ENCODE measurements at places on chromosomes 2 and 18. TPM values are rescaled to one million over a fixed set of nuclear protein-coding genes. Genes with fewer than 3 reads are reported as not detected.
A peak's percentile ranks its signal among the peaks of the same experiment; 100 is the strongest.

The FIGLA gene
- total RNA-seq: not detected

The CHCHD5 gene
- total RNA-seq: 14.2 TPM

GRCh38 chr2:95069465-95069864, 44.0 kb downstream of the MAL start:
- H3K27me3 ChIP-seq: no peaks in the 10 kb centered on the region
- H3K36me3 ChIP-seq: no peaks in the 10 kb centered on the region
- DNase-seq: no peak
- H3K4me3 ChIP-seq: no peak overlapping the region

GRCh38 chr2:1052771-1053191, 102.1 kb downstream of the SNTG2 start:
- H3K27me3 ChIP-seq: no peaks in the 10 kb centered on the region
- DNase-seq: no peak
- H3K27ac ChIP-seq: no peak overlapping the region
- no peaks in the 10 kb centered on the region for H3K36me3 ChIP-seq

DNA sequence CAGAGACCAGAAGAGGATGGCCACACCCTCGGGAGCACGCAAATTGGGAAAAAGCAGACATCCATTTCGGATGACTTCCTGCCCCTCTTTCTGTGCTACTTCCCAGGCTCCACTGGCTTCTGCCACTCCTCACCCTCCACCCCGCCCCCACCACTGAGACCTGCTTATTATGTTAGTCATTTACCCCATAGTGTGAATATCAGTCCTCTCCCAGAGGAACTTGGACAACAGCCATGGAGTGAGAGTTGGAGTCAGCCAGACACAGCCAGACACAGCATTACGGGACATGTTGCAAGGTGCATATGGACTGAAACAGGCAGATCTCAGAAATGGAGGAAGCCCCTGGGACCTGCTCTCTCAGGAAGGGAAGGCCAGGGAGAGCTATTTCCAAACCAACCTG, 51.8 kb downstream of the CTIF start:
- H3K36me3 ChIP-seq: no peaks in the 10 kb centered on the region
- peaks cover 15% of the 10 kb centered on the region for H3K4me1 ChIP-seq
- no peak overlapping the region for H3K27ac ChIP-seq
- no peaks in the 10 kb centered on the region for H3K27me3 ChIP-seq

DNA sequence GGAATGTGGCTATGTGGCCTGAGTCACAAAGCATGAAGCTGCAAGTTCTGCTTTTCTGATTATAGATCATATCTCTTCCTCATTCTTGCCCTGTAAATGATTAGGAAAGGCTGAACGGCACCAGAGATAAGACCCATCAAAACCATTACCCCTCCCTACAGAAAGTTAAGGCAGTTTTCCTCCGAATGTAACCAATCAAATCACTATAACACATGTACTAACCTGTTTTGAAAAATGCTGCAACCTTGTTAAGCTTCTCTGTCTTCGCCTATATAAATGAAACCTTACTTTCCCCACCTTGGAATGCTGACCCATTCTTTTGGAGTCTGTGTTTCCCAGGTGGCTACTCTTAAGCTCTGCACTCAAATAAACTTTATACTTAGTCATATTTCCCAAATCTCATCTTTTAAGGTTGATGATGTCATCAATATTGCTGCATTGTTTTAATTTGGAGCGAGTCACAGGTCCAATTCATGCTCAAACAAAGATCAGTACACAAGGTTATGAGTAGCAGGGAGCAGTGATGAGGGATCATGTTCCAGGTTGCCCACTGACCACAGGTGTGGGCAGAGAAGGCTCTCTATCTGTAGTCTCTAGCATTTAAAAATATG, 662.3 kb downstream of the IRS1 start:
- no peaks in the 10 kb centered on the region for H3K27me3 ChIP-seq
- no peaks in the 10 kb centered on the region for H3K36me3 ChIP-seq
- DNase-seq: no peak
- H3K4me1 ChIP-seq: no peaks in the 10 kb centered on the region

DNA sequence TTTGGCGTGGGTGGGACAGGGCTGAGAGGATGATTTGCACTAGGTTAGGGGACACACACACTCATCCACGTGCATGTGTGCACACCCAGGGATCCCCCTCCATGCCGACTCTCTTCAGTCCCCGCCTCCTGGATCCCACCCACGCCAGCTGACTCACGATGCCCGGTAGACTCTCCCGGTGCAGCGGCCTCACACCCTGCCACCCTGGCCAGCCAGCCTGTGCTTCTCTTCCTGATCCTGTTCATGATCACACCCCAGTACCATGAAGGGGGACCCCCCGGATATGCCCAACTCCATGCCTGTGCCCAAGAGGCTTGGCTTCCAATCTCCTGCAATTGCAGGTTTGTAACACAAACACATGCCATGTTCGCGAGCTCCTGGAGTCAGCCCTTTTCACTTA, 157.8 kb upstream of the HDAC4 start:
- no peaks in the 10 kb centered on the region for H3K4me1 ChIP-seq
- H3K36me3 ChIP-seq: no peaks in the 10 kb centered on the region
- H3K27ac ChIP-seq: no peak overlapping the region
- no peaks in the 10 kb centered on the region for H3K27me3 ChIP-seq
- no peak overlapping the region for H3K4me3 ChIP-seq

- H3K36me3 ChIP-seq: no peaks in the 10 kb centered on the region
- no peak for DNase-seq
- H3K27me3 ChIP-seq: no peaks in the 10 kb centered on the region
Measured at GRCh38 chr2:168315331-168316072, 68.1 kb upstream of the STK39 start.

GRCh38 chr18:45654677-45655076, 39.4 kb downstream of the SLC14A2 start:
- H3K27ac ChIP-seq: no peak overlapping the region
- H3K4me1 ChIP-seq: no peaks in the 10 kb centered on the region
- no peaks in the 10 kb centered on the region for H3K27me3 ChIP-seq
- no peak overlapping the region for H3K4me3 ChIP-seq

DNA sequence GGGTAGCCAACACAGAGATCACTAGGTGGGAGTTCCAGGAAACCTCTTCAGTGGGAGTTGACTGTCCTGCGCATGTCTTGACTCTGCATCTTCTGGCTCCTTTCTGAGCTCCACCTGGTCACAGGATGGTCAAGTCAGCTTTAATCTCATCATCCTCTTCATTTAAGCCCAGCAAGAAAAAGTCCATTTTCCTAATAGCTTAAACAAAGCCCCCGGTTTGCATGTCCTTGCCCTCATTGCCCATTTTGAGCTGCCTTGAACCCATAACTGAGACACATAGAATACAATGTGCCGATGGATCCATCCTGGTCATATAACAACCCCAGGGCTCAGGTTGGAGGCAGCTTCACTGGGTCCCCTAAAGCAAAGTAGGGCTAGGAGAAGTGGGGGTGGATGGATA, 40.8 kb downstream of the SPATS2L start:
- no peaks in the 10 kb centered on the region for H3K27me3 ChIP-seq
- H3K36me3 ChIP-seq: no peaks in the 10 kb centered on the region
- no peak overlapping the region for H3K4me3 ChIP-seq
- H3K4me1 ChIP-seq: no peaks in the 10 kb centered on the region
- no peak overlapping the region for H3K27ac ChIP-seq

- H3K27me3 ChIP-seq: no peaks in the 10 kb centered on the region
- peaks cover 3% of the 10 kb centered on the region for H3K4me1 ChIP-seq
- no peak for DNase-seq
- no peaks in the 10 kb centered on the region for H3K36me3 ChIP-seq
Measured at GRCh38 chr2:88614497-88615157, 12.6 kb downstream of the EIF2AK3 start.

DNA sequence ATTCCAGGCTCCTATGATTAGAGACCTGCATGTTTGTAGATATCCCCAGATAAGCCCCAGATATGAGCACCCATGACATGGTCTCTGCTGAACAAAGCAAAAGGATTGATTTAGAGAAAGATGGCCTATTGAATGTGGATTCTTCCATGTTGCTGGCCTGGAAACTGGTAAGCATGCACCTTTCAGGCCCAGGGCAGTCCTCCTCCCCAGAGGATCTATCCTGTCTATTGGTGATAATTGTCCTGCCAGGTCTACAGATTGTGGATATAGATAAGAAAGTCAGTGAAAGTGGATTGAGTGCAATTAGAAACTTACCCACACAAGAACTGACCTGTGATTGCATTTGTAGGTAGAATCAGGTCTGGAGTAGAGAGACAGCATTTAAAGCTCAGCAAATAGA, 256.9 kb upstream of the SIX3 start:
- no peaks in the 10 kb centered on the region for H3K27me3 ChIP-seq
- DNase-seq: no peak
- no peaks in the 10 kb centered on the region for H3K4me1 ChIP-seq
- H3K4me3 ChIP-seq: no peak overlapping the region

DNA sequence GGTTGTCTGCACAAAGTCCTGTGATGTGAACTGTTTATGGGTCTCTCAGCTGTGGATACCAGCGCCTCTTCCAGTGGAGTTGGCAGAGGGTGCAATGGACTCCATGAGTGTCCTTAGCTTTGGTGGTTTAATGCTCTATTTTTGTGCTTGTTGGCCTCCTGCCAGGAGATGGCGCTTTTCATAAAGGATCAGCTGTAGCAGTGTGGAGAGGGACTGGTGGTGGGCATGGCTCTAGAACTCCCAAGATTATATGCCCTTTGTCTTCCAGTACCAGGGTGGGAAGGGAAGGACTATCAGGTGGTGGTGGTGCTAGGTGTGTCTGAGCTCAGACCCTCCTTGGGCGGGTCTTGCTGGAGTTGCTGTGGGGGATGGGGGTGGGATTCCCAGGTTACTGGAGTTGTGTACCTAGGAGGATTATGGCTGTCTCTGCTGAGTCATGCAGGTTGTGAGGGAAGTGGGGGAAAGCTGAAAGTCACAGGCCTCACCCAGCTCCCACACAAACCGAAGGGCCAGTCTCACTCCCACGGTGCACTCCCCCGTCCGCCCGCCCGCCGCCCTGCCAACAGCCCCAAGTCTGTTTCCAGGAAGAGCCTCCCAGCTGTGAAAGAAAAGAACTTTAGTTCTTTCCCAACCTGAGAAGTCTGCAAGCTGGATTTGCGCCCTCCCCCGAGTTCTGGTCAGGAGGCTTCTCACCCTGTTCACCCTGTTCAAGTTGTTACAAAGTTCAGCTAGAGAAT, 108.1 kb downstream of the MARCO start:
- DNase-seq: peak; percentile 40
- no peaks in the 10 kb centered on the region for H3K36me3 ChIP-seq
- H3K4me1 ChIP-seq: no peaks in the 10 kb centered on the region
- H3K4me3 ChIP-seq: no peak overlapping the region
- no peak overlapping the region for H3K27ac ChIP-seq

DNA sequence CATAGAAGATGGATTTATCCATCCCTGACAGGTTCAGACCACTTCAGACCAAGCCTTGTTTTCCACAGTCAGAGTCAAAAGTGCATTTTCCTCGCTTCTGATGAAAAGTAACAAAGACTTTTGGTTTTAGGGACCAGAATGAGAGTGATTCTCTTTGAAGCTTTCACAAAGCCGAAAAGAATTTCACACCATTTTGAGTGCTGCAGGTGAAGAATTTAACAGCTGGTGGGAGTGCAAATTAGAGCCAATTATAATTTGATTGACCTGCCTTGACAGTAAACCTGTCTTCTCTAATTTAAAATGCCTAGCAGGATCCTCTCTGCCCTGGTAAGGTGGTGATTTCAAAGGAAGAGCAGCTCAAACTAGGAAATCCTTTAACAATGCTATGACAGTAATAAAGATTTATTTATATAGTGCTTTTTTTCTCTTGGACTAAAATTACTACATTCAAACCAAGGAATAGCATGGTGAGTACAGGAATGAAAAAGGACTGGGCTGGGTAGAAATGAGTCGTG, 241.6 kb downstream of the HRH4 start:
- H3K4me1 ChIP-seq: peaks cover 5% of the 10 kb centered on the region
- no peak for DNase-seq
- no peak overlapping the region for H3K27ac ChIP-seq
- H3K27me3 ChIP-seq: no peaks in the 10 kb centered on the region
- H3K4me3 ChIP-seq: no peak overlapping the region

DNA sequence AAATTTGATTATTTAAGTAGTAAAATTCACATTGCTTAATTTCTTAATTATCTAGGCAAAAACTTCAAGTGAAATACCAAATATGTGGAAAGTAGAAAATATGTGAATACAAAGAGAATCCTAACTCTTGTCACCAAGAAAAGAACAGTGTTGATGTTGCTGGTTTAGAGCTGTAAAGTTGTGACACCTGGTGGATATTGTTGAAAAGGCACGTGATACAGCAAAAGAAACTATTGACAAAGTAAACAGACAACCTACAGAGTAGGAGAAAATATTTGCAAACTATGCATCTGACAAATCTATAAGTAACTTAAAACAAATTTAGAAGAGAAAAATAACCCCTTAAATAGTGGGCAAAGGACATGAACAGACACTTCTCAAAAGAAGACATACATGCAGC, 25.6 kb upstream of the ZC3H15 start:
- H3K36me3 ChIP-seq: no peaks in the 10 kb centered on the region
- no peaks in the 10 kb centered on the region for H3K4me1 ChIP-seq
- no peaks in the 10 kb centered on the region for H3K27me3 ChIP-seq
- DNase-seq: no peak
- no peak overlapping the region for H3K4me3 ChIP-seq

GRCh38 chr18:53735526-53735925, 488.9 kb downstream of the MBD2 start:
- H3K4me3 ChIP-seq: no peak overlapping the region
- H3K27ac ChIP-seq: no peak overlapping the region
- no peaks in the 10 kb centered on the region for H3K36me3 ChIP-seq

DNA sequence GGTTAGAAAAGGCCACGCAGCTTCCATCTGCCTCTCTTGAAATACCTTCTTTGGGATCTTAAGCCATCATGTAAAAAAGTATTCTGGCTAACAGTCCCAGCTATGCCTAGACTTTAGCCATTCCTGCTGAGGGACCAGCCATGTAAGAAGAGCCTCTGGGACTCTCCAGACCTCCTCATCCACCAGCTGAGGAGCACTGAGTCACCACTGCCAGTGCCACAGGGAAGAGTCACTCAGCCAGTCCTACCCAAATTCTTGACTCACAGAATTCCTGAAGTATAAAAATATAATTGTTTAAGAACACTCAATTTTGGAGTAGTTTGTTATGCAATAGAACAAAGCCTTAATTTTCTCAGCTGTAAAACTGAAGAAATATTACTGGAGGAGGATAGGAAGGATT, 436.7 kb downstream of the ZEB2 start:
- H3K4me3 ChIP-seq: no peak overlapping the region
- no peak overlapping the region for H3K27ac ChIP-seq
- no peaks in the 10 kb centered on the region for H3K36me3 ChIP-seq
- peaks cover 13% of the 10 kb centered on the region for H3K4me1 ChIP-seq
- no peaks in the 10 kb centered on the region for H3K27me3 ChIP-seq

GRCh38 chr2:10242451-10242850, 60.3 kb upstream of the HPCAL1 start:
- no peaks in the 10 kb centered on the region for H3K27me3 ChIP-seq
- H3K4me1 ChIP-seq: no peaks in the 10 kb centered on the region
- no peak overlapping the region for H3K27ac ChIP-seq
- no peak for DNase-seq

- H3K4me1 ChIP-seq: peaks cover 5% of the 10 kb centered on the region
- H3K36me3 ChIP-seq: no peaks in the 10 kb centered on the region
- DNase-seq: peak; percentile 77
- no peak overlapping the region for H3K4me3 ChIP-seq
- no peak overlapping the region for H3K27ac ChIP-seq
- H3K27me3 ChIP-seq: no peaks in the 10 kb centered on the region
Measured at GRCh38 chr2:134245340-134245984, 8.4 kb upstream of the MGAT5 start.
